Central memory CD8-positive, alpha-beta T cell (primary cell): ENCODE measurements at places on chromosomes 12 and 14.

DNA sequence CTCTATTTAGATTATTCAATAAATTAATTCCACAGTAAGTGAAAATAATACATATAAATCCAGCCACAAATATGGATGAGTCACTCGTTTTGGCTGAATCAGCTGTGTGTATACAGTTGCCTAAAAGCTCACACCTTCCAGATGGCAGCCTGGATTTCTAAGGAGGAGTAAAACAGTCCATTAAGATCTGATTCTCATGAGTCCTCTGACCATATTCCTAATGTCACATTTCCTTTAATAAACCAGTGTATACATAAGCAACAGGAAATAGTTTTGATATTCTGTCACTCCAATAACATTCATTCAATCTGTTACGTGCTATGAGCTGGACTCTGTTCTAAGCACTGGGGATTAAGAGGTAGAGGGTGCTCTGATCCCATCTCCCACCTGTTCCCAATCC, 21.8 kb downstream of the MDM1 start:
- H3K4me3 ChIP-seq = no peak overlapping the region
- no peaks in the 10 kb centered on the region for H3K27me3 ChIP-seq
- no peaks in the 10 kb centered on the region for H3K4me1 ChIP-seq
- DNase-seq = no peak
- no peak overlapping the region for H3K27ac ChIP-seq
- H3K36me3 ChIP-seq = peaks cover 9% of the 10 kb centered on the region

- peak; percentile 48 for DNase-seq
- H3K36me3 ChIP-seq = peaks cover 46% of the 10 kb centered on the region
- peaks cover 71% of the 10 kb centered on the region for H3K4me1 ChIP-seq
- H3K27me3 ChIP-seq = no peaks in the 10 kb centered on the region
Measured at GRCh38 chr12:55927588-55928502, at the start of gene PYM1. Gene PYM1 (minus strand): TSS chr12:55927894. CDS start chr12:55927761, 133 bp downstream.

- no peaks in the 10 kb centered on the region for H3K4me1 ChIP-seq
- no peak overlapping the region for H3K4me3 ChIP-seq
- DNase-seq = no peak
Measured at GRCh38 chr12:78293059-78293686, 462.5 kb downstream of the NAV3 start.

DNA sequence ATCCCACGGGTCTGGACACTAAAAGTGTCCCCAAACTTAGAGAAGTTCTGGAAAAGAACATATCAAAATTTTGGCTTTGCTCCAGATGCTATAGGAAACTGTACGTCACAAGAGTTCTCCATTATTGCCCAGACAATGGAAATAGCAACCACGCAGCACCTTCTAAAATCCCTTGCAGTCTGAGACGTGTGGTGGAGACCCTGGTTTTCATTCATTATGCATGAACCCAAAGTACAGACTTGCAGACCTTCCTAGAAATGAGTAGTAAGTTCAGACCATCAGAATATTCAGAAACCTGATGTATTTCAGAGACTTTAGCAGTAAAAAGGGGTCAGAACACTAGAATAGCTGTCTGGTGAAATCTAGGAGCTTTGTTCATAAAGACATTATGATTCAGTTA, 50.0 kb upstream of the BCL2L14 start:
- no peaks in the 10 kb centered on the region for H3K27me3 ChIP-seq
- no peak overlapping the region for H3K4me3 ChIP-seq
- DNase-seq = no peak
- H3K27ac ChIP-seq = no peak overlapping the region

DNA sequence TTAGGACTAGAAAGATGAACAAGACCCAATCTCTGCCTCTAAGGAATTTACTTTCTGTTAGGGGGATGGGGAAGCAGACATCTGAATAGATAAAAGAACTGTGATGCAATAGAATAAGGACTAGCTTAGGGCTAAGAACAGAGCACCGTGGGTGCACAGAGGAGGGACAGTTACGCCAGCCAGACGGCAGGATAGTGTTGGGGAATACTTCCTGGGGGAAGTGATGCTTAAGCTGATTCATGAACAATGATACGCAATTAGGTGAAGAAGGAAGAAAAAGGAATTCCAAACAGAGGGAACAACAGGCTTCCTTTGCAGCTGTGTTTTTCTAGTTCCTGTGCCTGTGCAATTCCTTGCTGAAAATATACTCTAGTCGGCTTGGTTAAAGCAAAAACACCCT, 501.1 kb downstream of the APAF1 start:
- no peak overlapping the region for H3K27ac ChIP-seq
- no peaks in the 10 kb centered on the region for H3K4me1 ChIP-seq
- no peak for DNase-seq
- H3K4me3 ChIP-seq = no peak overlapping the region

- no peaks in the 10 kb centered on the region for H3K36me3 ChIP-seq
- no peak for DNase-seq
- no peaks in the 10 kb centered on the region for H3K4me1 ChIP-seq
Measured at GRCh38 chr14:23641915-23642588, 5.9 kb downstream of the DHRS2 start.

DNA sequence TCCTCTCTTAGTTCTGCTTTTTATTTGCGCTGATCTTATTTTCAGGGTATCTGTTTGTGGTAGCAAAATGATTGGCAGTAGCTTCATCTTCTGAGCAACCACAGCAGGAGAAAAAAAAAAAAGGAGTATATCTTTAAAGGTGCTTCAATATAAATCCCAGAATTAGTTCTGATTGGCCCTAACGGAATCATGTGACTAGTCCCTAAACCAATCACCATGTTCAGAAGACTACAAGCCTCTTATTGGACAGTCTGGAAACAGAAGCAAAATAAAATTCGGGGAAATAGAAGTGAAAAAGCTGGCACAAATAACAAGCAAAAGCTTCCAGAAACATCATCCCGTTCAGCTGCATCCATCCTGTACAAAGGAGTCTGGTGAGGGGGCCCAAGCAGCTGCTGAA, 49.9 kb upstream of the PTPRO start:
- peaks cover 19% of the 10 kb centered on the region for H3K27me3 ChIP-seq
- H3K27ac ChIP-seq = no peak overlapping the region
- H3K4me1 ChIP-seq = no peaks in the 10 kb centered on the region

- H3K4me3 ChIP-seq = no peak overlapping the region
- no peak overlapping the region for H3K27ac ChIP-seq
- no peak for DNase-seq
- peaks cover 37% of the 10 kb centered on the region for H3K27me3 ChIP-seq
- H3K36me3 ChIP-seq = peaks cover 3% of the 10 kb centered on the region
- H3K4me1 ChIP-seq = peaks cover 20% of the 10 kb centered on the region
Measured at GRCh38 chr12:132617822-132618682, 524 bp upstream of the P2RX2 start.

- peaks cover under 1% of the 10 kb centered on the region for H3K4me1 ChIP-seq
- DNase-seq = no peak
- no peaks in the 10 kb centered on the region for H3K27me3 ChIP-seq
- no peak overlapping the region for H3K4me3 ChIP-seq
- no peaks in the 10 kb centered on the region for H3K36me3 ChIP-seq
Measured at GRCh38 chr14:92383805-92384204, 60.8 kb downstream of the SLC24A4 start.

DNA sequence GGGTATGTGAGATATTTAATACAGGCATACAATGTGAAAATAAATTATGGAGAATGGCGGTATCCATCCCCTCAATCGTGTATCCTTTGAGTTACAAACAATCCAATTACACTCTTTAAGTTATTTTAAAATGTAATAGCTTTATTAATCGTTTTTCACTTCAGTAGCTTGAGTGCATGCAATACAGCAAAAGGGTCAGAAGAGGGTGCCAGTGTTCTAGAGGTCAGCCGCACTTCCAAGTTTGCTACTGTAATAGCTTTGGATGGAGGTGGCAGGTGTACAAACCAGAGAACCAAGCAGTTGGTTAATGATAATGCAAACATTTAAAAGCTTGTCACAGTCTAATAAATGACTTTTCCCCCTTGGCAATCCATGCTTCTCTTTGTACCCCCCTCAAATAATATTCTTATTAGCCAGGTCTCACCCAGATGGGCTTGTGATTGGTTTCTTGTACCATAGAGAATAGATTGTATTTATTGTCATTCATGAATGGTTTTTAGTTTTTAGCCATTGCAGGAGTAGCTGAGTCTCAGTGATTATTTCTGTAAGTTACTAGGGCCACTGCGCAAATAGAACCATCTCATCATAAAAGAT, 127.0 kb downstream of the ERC1 start:
- peaks cover 9% of the 10 kb centered on the region for H3K4me1 ChIP-seq
- H3K27me3 ChIP-seq = no peaks in the 10 kb centered on the region
- no peak overlapping the region for H3K27ac ChIP-seq
- H3K4me3 ChIP-seq = no peak overlapping the region
- peaks cover 2% of the 10 kb centered on the region for H3K36me3 ChIP-seq
- DNase-seq = peak; percentile 55

GRCh38 chr12:117564881-117565280, 203.5 kb upstream of the NOS1 start:
- H3K4me3 ChIP-seq = no peak overlapping the region
- H3K4me1 ChIP-seq = no peaks in the 10 kb centered on the region
- no peak overlapping the region for H3K27ac ChIP-seq
- no peak for DNase-seq
- no peaks in the 10 kb centered on the region for H3K27me3 ChIP-seq

DNA sequence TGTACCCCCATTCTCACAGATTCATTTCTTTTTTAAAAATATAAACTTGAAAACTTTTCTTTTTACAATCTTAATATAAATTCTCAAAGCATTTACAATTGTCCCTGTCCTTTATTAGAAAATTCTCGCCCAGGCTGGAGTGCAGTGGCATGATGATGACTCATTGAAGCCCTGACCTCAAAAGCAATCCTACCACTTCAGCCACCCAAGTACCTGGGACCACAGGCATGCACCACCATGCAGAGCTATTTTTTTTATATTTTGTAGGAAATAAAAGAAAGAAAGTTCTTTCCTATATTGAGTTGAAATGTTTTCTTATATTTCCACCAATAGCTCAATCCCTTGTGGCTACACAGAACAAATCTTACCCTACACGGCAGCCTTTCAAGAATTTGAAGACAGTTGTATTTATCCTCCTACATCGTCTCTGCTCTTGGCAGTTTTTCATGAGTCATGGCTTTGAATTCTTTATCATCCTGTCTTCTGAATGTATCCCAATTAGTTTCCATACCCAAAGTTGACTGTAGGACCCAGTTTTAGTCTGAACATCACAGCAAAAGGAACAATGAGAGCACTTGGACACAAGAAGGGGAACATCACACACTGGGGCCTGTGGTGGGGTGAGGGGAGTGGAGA, 52.4 kb downstream of the SYT1 start:
- H3K27ac ChIP-seq = no peak overlapping the region
- no peaks in the 10 kb centered on the region for H3K4me1 ChIP-seq
- H3K4me3 ChIP-seq = no peak overlapping the region
- H3K27me3 ChIP-seq = no peaks in the 10 kb centered on the region
- no peak for DNase-seq

- peak overlapping the region; percentile 80 for H3K4me3 ChIP-seq
- H3K27me3 ChIP-seq = no peaks in the 10 kb centered on the region
- peaks cover 43% of the 10 kb centered on the region for H3K4me1 ChIP-seq
- H3K27ac ChIP-seq = peak overlapping the region; percentile 83
- DNase-seq = peak; percentile 33
Measured at GRCh38 chr14:50230701-50231474, 490 bp downstream of the SOS2 start.

DNA sequence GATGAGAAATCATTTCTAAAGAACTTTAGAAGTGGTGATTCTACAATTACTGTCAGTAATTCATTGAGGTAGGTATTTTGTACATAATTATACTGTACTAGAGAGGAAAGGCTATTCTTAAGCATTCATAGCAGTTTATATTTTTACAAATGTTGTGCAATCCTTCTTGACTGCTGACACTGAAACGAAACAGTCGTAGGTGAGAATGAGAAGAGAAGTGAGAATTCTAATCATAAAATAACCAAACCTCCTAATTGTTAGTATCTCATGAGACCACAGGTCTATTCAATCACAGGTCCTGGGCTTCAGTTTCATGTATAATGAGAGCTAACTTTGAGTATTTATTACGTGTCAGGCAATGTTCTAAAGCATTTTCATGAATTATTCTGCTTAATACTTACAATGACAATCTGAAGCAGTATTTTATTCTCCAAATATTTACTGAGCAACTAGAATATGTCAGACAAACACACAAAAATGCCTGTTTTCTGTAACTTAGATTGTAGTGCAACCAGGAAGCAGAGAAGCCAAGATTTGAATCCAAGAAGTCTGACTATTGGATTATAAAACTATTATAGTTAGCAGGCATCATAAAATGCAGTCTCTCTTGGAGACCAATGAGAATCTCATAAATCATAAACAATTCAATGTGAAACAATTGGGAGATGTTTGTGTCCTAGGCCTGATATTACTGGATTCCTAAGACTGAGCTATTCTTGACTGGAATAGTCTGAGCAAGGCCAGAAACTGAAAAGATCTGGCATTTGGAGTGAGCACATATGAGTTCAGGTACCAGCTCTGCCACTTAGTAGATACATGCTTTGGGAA, 24.3 kb downstream of the RERG start:
- H3K27me3 ChIP-seq = peaks cover 43% of the 10 kb centered on the region
- no peak overlapping the region for H3K27ac ChIP-seq
- no peaks in the 10 kb centered on the region for H3K4me1 ChIP-seq
- no peaks in the 10 kb centered on the region for H3K36me3 ChIP-seq

DNA sequence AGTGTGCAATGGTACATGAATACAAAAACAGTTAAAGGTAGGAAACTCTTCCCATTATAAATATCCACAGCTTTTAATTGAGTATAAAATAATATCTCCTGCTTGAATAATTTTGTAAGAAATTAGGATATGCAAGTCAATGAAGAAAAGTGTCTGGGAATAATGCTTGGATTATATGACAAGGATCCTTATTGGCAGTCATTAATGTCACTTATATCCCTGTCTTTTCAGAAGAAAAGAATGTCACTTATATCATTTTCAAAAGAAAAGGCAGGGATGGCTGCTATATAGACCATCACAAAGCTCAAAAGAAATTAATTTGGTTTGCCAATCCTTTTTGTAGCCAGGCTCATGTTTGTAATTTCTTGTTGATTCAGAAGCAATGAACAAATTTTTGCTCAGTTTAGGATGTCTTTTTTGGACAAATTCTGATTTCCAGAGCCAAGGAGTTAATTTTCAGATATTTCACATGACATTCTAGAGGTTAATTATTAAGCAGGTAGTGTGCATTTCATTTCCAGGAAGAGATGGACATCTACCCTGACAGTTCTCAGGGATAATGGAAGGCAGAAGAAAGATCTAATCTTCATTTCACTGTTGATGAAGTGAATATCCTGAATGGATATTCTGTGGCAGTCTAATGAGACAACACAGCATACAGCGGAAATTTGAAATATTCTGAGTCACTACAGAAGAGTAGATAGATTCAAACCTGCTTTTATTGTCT, 299.8 kb downstream of the RPS29 start:
- no peak for DNase-seq
- H3K36me3 ChIP-seq = no peaks in the 10 kb centered on the region
- H3K4me1 ChIP-seq = no peaks in the 10 kb centered on the region
- no peak overlapping the region for H3K27ac ChIP-seq
- H3K4me3 ChIP-seq = no peak overlapping the region
